Activated effector memory CD4-positive, alpha-beta T cell treated with Interleukin-2 at 50 U/mL for 16 hours (primary cell): ENCODE measurements at places on chromosomes 11 and 22.

- DNase-seq: no peak
Observed at GRCh38 chr22:26968859-26969523, 311.6 kb downstream of the MIAT start.

- DNase-seq: no peak
Observed at GRCh38 chr11:15327786-15328231, 213.1 kb downstream of the INSC start.

GRCh38 chr22:36998620-36999351 is 20.5 kb downstream of the TST start:
- no peak for DNase-seq

GRCh38 chr11:105282658-105283057 is 143.1 kb upstream of the CARD18 start:
- DNase-seq: no peak

GRCh38 chr11:127791844-127792243 is 791.3 kb upstream of the KIRREL3 start:
- no peak for DNase-seq

DNA sequence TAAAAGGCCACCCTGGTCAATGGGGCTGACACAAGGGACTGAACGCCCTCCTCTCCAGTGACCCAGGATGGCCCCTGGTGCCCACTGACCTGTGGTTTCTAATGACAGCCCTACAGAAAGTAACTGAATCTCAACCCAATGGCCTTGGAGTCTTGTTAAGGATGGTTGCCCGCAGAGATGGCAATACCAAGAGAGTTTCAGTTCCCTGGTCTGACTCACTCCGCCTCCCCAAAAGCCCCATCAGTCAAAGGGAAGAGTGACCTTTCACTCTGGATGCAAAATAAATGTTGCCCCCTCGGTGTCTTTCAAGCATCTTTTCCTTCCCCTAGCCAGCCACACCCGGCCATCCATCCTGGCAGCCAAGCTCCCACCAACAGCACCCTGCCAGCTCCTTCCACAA is 57.7 kb upstream of the ISX start:
- DNase-seq: no peak

DNA sequence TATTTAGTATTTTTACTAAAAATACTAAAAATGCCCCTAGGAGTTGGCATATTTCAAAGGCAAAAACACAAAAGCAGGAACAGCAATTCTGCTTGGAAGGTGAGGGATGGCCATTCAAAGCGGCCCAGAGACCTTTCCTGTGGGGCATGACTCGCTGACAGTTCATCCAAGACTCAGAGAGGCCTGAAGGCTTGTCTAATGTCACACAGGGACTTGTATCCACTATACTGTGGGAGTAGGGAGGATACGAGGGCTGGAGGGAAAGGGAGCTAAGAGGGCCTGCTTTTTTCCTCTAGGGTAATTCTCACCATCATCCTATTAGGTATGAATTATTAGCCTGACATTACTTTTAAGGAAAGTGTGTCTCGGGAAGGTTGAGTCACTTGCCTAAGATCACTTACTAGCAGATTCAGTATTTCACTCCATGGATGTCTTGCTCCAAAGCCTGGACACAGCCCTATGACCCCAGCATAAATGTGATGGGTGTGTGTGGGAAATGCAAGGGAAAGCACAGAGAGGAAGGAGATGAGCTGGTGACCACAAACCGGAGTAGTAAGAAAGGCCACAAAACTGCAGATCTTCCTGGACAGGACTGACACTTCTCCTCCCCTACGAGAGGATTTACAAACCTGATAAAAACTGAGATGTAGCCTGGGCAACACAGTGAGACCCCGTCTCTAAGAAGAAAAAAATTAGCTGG is 16.7 kb upstream of the UCP3 start:
- no peak for DNase-seq

DNA sequence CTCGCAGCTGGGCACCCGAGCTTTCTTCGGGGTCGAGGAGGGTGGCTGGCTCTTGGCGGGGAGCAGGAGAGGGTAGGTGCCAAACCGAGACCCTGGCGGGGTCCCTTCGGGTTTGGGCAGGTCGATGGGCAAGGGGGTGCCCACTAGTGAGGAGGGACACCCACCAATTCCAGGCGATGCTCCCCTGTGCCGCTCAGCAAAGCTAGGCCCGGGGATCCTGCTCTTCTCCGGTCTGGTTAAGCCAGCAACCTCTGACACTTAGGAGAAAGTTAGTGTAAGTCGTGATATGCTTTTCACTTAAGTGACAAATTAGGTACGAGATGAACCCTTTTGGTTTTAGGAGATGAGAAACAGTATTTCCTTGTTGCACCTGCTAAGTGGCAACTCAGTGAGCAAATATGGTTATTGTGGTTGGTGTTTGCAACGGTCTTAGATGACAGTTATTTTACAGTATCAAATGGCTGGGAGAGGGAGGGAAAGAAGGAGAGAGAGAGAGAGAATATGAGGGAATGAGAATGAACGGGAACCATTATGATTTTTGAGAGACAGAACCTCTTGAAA is 565 bp downstream of the NUCB2 start:
- peak; percentile 18 for DNase-seq

DNA sequence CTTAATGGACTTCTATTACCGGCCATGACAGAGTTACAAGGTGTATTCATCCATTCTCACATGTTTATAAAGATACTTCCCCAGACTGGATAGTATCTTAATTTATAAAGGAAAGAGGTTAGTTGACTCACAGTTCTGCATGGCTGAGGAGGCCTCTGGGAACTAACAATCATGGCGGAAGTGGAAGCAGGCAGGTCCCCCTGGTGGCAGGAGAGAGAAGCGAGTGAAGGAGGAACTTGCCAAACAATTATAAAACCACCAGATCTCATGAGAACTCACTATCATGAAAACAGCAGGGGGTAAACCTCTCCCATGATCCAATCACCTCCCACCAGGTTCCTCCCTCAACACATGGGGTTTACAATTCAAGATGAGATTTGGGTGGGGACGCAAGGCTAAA is 170.0 kb upstream of the PDGFD start:
- DNase-seq: no peak

DNA sequence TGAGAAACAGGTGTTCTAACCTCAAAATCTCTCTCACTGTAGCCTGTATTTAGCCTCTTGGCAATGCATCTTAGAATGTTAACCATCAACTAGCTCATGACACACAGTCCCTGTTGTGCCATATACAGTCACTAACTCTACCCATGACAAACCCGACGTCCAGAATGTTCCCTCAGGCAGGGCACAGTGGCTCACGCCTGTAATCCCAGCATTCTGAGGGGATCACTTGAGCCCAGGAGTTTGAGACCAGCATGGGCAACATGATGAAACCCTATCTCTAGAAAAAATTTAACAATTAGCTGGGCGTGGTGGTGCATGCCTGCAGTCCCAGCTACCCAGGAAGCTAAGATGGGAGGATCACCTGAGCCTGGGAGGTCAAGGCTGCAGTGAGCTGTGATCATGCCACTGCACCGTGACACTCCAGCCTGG is 18.2 kb upstream of the CCDC34 start:
- no peak for DNase-seq

GRCh38 chr11:73269459-73270015 is 2.6 kb upstream of the P2RY6 start:
- no peak for DNase-seq

GRCh38 chr11:86218125-86219084 is 26.1 kb upstream of the EED start:
- DNase-seq: peak; percentile 27

DNA sequence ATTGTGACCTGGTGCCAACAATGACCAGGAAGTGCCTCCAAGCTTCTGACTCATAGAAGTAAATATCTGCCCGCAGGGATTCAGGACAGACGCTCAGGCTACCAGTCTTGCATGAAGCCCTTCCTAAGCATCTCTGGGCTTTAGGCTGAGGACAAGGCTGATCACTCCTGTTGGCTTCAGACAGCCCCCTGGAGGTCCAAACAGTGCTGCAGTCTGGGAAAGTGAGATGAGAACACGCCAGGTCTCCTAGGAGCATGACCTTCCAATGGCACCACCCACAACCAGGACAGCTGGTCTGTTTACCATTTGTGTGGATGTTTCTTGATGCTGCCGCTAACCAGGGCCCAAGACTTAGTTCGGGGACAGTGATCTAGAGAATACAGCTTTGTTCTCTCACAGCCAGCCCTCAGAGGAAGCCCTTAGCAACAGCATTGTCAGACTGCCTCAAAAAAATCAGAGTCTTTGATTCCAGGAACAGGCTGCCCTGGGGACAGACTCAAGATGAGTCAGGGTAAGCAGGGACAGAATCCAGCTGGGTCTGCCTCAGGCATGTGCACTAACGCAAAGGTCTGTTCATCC is 111.2 kb downstream of the ZNF280B start:
- DNase-seq: no peak

- no peak for DNase-seq
Observed at GRCh38 chr22:25109878-25110595, 89.6 kb upstream of the CRYBB3 start.

DNA sequence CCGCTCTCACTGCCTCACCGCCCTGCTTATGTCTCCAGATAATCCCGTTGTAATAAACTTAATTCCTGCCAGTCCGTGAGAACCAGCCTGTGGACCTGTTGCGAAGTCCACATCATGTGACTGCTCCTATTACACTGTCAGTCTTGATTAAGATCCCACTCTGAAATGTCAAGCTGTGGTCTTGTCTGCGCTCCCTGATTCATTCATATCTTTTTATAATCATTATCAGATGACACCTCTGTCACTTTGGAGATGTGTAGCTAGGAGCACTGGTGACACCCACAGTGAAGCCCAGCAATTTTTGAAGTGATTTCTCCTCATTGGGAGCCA is 377.3 kb downstream of the TBC1D22A start:
- DNase-seq: no peak

GRCh38 chr11:127816962-127817361 is 770.4 kb downstream of the ETS1 start:
- no peak for DNase-seq

GRCh38 chr11:92827132-92827531 is 142.3 kb upstream of the MTNR1B start:
- DNase-seq: no peak

DNA sequence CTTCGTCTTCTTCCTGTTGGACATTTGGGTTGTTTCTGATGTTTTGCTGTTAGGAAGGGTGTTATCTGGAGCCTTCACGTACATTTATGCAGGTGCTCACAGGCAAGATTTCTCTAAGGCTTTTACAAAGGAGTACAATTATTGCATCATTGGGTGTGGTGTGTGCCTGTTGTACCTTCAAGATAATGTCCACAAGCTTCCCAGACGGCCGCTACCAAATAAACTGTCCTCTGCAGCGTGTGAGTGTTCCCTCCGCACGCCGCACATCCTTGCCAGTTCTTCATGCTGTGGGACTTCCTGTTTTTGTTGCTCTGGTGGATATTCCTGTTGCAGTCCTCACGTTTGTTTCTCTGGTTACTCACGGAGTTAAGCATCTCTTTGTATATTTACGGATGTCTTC is 133.3 kb downstream of the TBC1D22A start:
- DNase-seq: no peak

DNA sequence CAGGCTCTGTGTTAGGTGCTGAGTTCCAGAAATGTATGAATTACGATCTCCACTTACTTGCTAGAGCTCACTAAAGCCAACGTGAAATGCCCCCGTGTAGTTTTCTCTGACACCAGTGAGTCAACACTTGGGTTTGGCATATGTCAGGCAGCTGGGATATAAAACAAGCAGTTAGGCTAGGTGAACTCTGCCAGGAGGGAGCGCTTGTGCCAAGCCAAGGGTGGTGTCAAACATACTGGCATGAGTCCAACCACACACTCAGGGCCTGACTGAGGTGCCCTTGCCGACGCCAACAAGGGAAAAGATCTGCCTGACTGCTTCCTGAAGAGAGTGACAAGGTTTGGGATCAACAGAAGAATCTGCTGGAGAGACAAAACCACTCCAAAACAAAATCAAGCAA is 167.8 kb upstream of the NARS2 start:
- no peak for DNase-seq

DNA sequence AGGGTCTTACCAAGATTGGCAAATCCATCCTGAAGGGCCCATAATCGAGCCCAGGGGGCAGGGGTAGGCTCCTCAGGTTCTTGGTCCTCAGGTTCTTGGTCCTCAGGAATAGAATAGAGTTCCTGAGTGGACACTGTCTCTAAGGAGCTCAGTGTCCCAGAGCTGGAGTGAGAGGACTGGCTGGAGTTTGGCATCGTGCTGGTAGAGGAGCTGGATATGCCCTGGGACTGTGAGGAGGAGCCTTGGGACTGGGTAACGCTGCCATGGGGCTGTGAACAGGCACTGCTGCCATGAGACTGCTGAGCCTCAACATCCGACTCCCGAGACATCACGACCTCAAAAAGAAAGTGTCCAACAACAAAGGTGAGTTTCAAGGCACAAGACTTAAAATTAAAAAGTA is 7.2 kb downstream of the CHEK2 start:
- no peak for DNase-seq

GRCh38 chr11:96088914-96089313 is 165.0 kb upstream of the MTMR2 start:
- no peak for DNase-seq

GRCh38 chr22:25419247-25420113 is 145.0 kb upstream of the GRK3 start:
- DNase-seq: no peak

GRCh38 chr11:26399336-26399735 is 67.4 kb downstream of the ANO3 start:
- DNase-seq: no peak

DNA sequence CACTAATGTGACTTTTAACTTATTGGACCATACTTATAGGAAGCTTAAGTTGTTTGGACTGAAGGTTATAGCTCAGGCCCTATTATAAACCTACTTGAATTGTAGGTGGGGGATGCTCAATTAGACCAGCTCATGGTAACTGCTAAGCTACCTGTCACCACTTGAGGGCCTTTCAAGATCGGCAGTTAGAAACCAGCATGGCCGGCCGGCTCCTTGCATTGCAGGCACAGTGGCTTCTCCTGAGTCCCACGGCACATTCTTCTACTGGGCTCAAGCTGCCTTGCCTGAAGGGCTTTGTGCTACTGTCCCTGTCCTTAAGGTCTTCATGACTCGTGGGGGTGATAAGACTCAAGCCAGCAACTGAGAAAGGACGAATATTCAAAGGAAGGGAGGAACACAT is 70.8 kb downstream of the TBC1D22A start:
- no peak for DNase-seq

DNA sequence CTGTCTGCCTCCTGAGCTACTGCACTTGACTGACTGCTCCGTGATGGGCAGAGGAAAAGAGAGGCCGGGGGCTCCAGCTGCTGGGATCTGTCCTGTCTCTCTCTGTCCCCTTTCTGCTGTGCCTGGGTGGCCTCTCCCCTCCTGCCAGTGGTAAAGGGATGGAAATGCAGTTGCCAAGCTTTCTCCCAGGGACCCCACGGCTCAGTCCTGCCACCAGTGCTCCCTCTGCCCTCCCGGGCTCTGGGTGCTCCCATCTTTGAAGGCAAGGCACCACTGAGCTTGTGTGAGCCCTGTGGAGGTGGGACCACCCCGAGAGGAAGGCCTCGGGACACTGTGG is 32.0 kb downstream of the NADSYN1 start:
- no peak for DNase-seq

GRCh38 chr11:12546660-12547059 is 127.6 kb upstream of the TEAD1 start:
- no peak for DNase-seq
